Trophoblast cell (in vitro differentiated cells and primary cell): ENCODE measurements at places on chromosomes 5 and 9.

DNA sequence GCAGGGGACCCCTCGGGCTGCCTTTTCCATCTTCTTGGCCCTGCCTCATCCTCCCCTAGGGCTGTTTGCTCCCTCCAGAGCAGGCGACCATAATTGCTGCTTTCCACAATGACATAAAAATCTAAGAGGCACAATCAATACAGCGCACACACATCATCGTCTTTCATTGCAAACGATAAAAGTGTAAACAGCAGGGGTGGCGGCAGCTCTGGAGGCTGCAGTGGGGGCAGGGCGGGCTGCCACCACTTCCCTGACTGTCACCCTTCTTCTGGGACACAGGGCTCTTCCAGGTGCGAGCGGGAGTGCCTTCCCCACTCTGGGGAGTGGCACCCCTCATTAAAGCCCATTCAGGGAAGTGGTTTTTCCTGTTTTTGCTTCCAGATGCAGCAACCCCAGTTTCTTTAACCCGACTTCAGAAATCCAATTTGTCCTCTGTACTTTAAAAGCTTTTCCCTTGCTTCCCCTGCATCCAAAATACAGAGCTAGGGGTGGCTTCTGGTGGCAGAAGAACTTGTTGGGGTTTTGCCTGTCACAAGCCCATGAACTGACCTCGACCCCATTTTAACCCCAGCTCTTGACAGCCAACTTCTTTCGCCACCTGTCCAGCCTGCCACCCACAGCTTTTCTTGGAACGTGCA lies 45.7 kb downstream of the TSPAN17 start:
- no peaks in the 10 kb centered on the region for H3K36me3 ChIP-seq
- H3K27ac ChIP-seq = no peak overlapping the region
- H3K27me3 ChIP-seq = no peaks in the 10 kb centered on the region
- no peaks in the 10 kb centered on the region for H3K4me1 ChIP-seq
- no peak for DNase-seq

DNA sequence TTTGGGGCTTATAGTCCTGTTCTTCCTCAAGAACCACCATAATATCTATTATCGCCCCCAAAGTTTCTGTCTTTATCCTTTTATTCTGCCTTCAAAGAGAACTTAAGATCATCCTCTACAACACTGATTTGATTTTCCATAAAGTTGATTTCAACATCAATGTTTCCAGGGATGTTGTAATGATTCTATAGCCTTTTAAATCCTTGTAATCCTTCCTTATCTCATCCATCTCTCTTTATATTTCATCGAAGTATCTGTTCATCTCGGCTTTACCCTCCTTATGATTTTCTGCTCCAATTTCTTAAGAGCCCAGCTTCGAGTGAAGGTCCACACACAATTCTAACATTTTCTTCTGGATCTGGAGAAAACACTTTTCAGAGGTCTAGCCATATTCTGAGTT lies 218.4 kb downstream of the CDK5RAP2 start:
- no peaks in the 10 kb centered on the region for H3K27me3 ChIP-seq
- no peak for DNase-seq
- H3K4me3 ChIP-seq = no peak overlapping the region
- H3K27ac ChIP-seq = no peak overlapping the region

DNA sequence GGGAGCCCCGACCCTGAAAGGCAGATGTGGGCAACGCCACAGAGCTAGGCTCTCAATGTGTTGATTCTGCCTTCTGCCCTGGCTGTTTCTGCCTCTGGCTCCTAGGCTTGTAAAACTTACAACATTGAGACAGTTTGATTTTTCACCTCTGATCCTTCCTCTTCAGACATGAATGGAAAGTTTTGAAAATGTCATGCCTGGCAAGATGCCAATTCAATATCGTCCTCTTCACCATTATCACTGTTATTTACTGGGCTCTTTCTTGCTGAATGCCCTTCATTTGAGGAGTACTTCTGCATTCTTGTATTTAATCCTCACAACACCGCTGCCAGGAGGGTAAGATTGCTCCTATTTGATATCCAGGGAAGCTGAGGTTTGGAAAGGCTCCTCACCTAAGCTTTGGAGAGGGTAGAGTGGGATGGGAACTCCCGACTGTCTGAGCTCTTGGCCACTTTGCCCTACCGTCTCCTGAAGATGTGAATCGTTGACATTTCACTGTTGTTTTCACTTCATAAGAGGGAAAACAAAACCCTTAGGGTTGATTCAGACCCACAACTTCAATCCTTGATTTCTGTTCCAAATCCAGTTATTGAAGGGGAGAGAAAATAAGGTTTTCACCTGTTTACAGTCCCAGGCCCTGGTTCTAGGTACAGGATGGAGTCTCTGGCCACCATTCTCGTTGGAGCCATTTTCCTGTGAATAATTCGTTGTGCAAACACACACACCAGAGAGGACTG lies 12.7 kb upstream of the FGF1 start:
- no peak for DNase-seq
- no peaks in the 10 kb centered on the region for H3K4me1 ChIP-seq
- H3K36me3 ChIP-seq = no peaks in the 10 kb centered on the region
- no peak overlapping the region for H3K27ac ChIP-seq

GRCh38 chr9:105458404-105458803 lies 10.6 kb downstream of the FSD1L start:
- no peaks in the 10 kb centered on the region for H3K27me3 ChIP-seq
- no peaks in the 10 kb centered on the region for H3K4me1 ChIP-seq
- H3K4me3 ChIP-seq = no peak overlapping the region
- no peaks in the 10 kb centered on the region for H3K36me3 ChIP-seq

GRCh38 chr5:39055768-39056398 lies 18.3 kb downstream of the RICTOR start:
- DNase-seq = no peak
- no peaks in the 10 kb centered on the region for H3K27me3 ChIP-seq
- H3K36me3 ChIP-seq = no peaks in the 10 kb centered on the region
- H3K27ac ChIP-seq = no peak overlapping the region
- H3K4me3 ChIP-seq = no peak overlapping the region

- H3K36me3 ChIP-seq = peaks cover 3% of the 10 kb centered on the region
- H3K4me3 ChIP-seq = no peak overlapping the region
- H3K27me3 ChIP-seq = no peaks in the 10 kb centered on the region
- DNase-seq = no peak
- no peak overlapping the region for H3K27ac ChIP-seq
Measured at GRCh38 chr5:54531546-54531945, 14.0 kb downstream of the SNX18 start.

DNA sequence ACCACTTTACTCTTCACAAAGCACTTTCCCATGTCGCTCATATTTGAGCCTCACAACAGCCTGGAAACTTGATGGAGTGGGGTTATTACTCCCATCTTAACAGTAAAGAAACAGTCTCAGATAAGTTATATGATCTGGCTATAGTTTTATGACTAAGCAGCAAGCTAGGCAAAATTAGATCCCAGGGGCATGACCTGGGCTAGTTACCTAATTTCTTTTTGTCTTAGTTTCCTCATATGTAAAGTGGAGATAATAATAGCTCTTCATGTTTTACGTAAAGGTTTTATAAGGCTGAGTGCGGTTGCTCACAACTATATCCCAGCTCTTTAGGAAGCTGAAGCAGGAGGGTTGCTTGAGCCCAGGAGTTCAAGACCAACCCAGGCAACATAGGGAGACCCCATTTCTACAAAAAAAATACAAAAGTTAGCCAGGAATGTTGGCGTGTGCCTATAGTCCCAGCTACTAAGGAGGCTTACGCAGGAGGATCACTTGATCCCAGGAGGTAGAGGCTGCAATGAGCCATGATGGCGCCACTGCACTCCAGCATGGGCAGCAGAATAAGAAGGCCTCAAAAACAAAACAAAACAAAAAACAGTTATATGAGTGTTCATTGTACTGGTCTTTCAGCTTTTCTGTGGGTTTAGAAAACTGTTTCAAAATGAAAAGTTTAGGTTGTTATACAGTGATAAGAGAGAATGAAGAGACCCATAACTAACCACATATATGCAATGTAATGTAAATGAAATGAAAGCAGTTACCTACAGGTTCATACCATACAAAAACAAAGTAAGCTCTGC lies 6.5 kb upstream of the PLIN2 start:
- H3K36me3 ChIP-seq = no peaks in the 10 kb centered on the region
- H3K27ac ChIP-seq = no peak overlapping the region
- H3K4me1 ChIP-seq = peaks cover 6% of the 10 kb centered on the region
- no peak overlapping the region for H3K4me3 ChIP-seq
- DNase-seq = no peak

GRCh38 chr5:164934039-164934438 lies 1428.6 kb downstream of the MAT2B start:
- no peak overlapping the region for H3K4me3 ChIP-seq
- peaks cover 3% of the 10 kb centered on the region for H3K4me1 ChIP-seq
- no peaks in the 10 kb centered on the region for H3K27me3 ChIP-seq
- H3K36me3 ChIP-seq = no peaks in the 10 kb centered on the region
- DNase-seq = no peak

DNA sequence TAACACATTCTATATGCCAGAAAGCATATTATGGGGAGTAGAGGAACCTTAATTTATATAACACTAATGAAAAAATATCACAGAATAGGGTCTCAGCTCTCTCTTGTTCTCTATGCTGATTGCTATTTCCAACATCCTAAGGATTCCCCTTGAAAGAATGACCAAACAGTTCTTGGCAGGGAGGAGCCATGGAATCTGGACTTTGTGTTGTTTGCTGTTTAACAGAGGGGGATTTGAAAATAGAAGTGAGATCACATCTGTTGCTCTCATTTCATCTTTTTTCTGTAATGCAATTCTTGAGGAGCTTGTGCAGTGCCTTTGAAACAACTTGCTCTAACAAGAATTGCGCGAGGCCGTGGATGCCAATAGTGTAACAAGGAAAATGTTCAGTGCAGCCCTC lies 755.3 kb downstream of the TLE1 start:
- no peaks in the 10 kb centered on the region for H3K4me1 ChIP-seq
- no peak for DNase-seq
- no peak overlapping the region for H3K4me3 ChIP-seq
- H3K36me3 ChIP-seq = no peaks in the 10 kb centered on the region
- H3K27me3 ChIP-seq = no peaks in the 10 kb centered on the region
- no peak overlapping the region for H3K27ac ChIP-seq

- no peaks in the 10 kb centered on the region for H3K4me1 ChIP-seq
- no peak overlapping the region for H3K27ac ChIP-seq
- H3K36me3 ChIP-seq = no peaks in the 10 kb centered on the region
- no peak for DNase-seq
- H3K4me3 ChIP-seq = no peak overlapping the region
- no peaks in the 10 kb centered on the region for H3K27me3 ChIP-seq
Measured at GRCh38 chr9:105319202-105319813, 74.9 kb downstream of the SLC44A1 start.

- H3K4me3 ChIP-seq = no peak overlapping the region
- no peak overlapping the region for H3K27ac ChIP-seq
- H3K27me3 ChIP-seq = no peaks in the 10 kb centered on the region
- no peaks in the 10 kb centered on the region for H3K4me1 ChIP-seq
- no peaks in the 10 kb centered on the region for H3K36me3 ChIP-seq
Measured at GRCh38 chr9:102534031-102534430, 461.1 kb upstream of the CYLC2 start.

DNA sequence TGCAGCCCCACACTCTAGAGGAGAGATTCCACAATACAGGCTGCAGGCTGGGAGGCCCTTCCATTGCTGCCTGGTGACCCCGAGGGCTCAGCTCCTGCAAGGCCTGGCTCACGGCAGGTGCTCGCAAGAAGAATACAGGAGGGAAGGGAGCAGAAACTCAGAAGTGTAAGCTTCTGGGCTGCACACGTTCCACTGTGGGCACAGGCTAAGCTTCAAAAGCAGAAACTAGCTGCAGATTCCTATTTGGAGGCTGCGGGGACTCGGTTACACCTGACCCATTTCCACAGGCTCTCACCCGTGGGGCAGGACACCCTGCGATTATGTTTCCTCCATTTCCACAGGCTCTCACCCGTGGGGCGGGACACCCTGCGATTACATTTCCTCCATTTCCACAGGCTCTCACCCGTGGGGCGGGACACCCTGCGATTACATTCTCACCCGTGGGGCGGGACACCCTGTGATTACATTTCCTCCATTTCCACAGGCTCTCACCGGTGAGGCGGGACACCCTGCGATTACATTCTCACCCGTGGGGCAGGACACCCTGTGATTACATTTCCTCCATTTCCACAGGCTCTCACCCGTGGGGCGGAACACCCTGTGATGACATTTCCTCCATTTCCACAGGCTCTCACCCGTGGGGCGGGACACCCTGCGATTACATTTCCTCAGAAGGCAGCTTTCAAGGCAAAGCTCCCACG lies 10.3 kb downstream of the LPCAT1 start:
- H3K27me3 ChIP-seq = no peaks in the 10 kb centered on the region
- peaks cover 52% of the 10 kb centered on the region for H3K36me3 ChIP-seq
- H3K4me3 ChIP-seq = no peak overlapping the region
- DNase-seq = no peak

GRCh38 chr5:3335301-3335700 lies 260.3 kb upstream of the IRX1 start:
- no peak for DNase-seq
- no peaks in the 10 kb centered on the region for H3K4me1 ChIP-seq

DNA sequence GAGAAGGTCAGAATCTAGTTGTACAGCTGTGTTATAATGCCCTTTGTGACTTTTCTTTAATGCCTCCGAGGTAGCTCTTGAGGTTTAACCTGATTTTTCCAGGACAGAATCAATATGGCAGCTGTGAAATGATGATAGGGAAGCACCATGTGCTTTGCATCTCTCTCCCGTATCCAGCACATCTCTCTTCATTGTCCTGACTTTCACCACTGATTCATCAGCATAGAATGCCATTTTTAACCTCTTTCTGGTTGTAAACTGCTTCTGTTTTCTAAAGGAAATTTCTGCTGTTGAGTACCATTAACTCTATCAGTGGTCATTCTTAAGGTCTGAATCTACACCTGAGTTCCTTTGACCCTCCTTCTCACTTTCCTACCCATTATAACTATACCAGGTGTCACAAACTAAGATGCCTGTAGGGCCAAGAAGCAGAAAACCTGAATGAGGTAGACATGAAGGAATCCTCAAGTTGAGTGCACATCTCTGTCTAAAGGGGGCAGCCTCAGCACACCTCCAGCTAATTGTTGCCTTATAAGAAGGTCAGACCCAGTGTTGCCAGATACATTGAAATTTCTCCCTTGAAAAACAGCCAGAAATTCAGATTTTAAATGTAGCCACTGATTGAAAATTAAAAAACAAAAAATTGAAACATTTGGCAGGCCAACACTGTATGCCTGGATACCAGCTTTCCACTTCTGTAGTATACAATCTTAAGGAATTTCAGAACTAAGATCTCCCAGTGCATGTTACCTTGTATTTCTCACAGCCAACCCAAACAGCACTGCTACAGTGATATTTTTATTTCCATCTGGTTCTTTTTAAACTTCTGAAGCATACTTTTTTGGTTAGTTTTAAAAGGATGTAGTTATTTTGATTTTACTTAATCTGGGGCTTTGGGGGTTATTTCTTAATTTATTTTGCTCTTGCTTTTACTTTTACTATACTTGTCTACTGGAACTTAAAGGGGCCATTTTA lies 35.8 kb upstream of the TLX3 start:
- H3K4me1 ChIP-seq = no peaks in the 10 kb centered on the region
- H3K27me3 ChIP-seq = no peaks in the 10 kb centered on the region
- H3K27ac ChIP-seq = no peak overlapping the region
- H3K36me3 ChIP-seq = no peaks in the 10 kb centered on the region
- no peak overlapping the region for H3K4me3 ChIP-seq
- DNase-seq = peak; percentile 82

- H3K4me1 ChIP-seq = no peaks in the 10 kb centered on the region
- H3K36me3 ChIP-seq = no peaks in the 10 kb centered on the region
- H3K4me3 ChIP-seq = no peak overlapping the region
- DNase-seq = no peak
Measured at GRCh38 chr9:6655036-6655435, 9.5 kb upstream of the GLDC start.
